Uterus (tissue), 4 donors: ENCODE measurements at places on chromosomes 5 and 9. TPM values are rescaled to one million over a fixed set of nuclear protein-coding genes. Genes with fewer than 3 reads are reported as not detected.

The SLC36A2 gene
- total RNA-seq = not detected

The BHMT2 gene
- not detected for total RNA-seq

The STK32A gene
- total RNA-seq = 2.0 TPM

The ZNF462 gene
- 18.2 TPM for total RNA-seq

The LYRM7 gene
- 5.9 TPM for total RNA-seq

The ZDHHC11 gene
- total RNA-seq = not detected

The NR5A1 gene
- not detected for total RNA-seq

The RAB3C gene
- 2.1 TPM for total RNA-seq

The ABHD17B gene
- total RNA-seq = 11.5 TPM

The PPP2R2B gene
- not detected for total RNA-seq

The IFNE gene
- not detected for total RNA-seq

The GLDC gene
- 0.26 TPM for total RNA-seq

The GFRA3 gene
- not detected for total RNA-seq

The TXNDC8 gene
- not detected for total RNA-seq

The C9 gene
- total RNA-seq = not detected

The PFN3 gene
- total RNA-seq = not detected

The HCN1 gene
- not detected for total RNA-seq

The CNTNAP3 gene
- 9.0 TPM for total RNA-seq

The CANX gene
- 241 TPM for total RNA-seq
